Smooth muscle cell of the coronary artery (primary cell): ENCODE measurements at places on chromosomes 7 and 10. TPM values are rescaled to one million over a fixed set of nuclear protein-coding genes. Genes with fewer than 3 reads are reported as not detected.

The IGFBP1 gene
- not detected in 2 replicates for total RNA-seq

The SFRP4 gene
- 65.8 and 137 TPM in 2 replicates for total RNA-seq

The NRG3 gene
- total RNA-seq = 0.15 TPM in 1 of 2 replicates, not detected in the other

The USP6NL gene
- total RNA-seq = 6.1 and 8.7 TPM in 2 replicates

The RBM20 gene
- total RNA-seq = under 0.01 and 0.45 TPM in 2 replicates

The CPA1 gene
- 0.15 and 0.35 TPM in 2 replicates for total RNA-seq

The CALHM2 gene
- 19.0 and 27.1 TPM in 2 replicates for total RNA-seq

The UPK3B gene
- 0.08 TPM in 1 of 2 replicates, not detected in the other for total RNA-seq

The HOXA7 gene
- total RNA-seq = not detected in 2 replicates

The ZNF722 gene
- not detected in 2 replicates for total RNA-seq

The ZNF775 gene
- 5.3 and 8.2 TPM in 2 replicates for total RNA-seq

The ASL gene
- total RNA-seq = 35.6 and 61.6 TPM in 2 replicates

The IL2RA gene
- not detected in 2 replicates for total RNA-seq

The OR9A2 gene
- 0.12 TPM in 1 of 2 replicates, not detected in the other for total RNA-seq

The TUBAL3 gene
- total RNA-seq = not detected in 2 replicates

The MSS51 gene
- total RNA-seq = 0.60 and 1.8 TPM in 2 replicates

The OR6B1 gene
- not detected in 2 replicates for total RNA-seq

The ANKRD22 gene
- total RNA-seq = not detected in 2 replicates

The IQUB gene
- total RNA-seq = 0.30 and 0.35 TPM in 2 replicates

The ARL3 gene
- total RNA-seq = 6.2 and 9.1 TPM in 2 replicates

The UCN3 gene
- not detected in 2 replicates for total RNA-seq

The SDK1 gene
- under 0.01 and 1.8 TPM in 2 replicates for total RNA-seq

The SSC4D gene
- total RNA-seq = 0.68 TPM in 1 of 2 replicates, not detected in the other

The GNGT1 gene
- not detected in 2 replicates for total RNA-seq

The VGF gene
- total RNA-seq = not detected in 2 replicates

The AKR1C8 gene
- total RNA-seq = not detected in 2 replicates

The NPTX2 gene
- 0.15 and 6.0 TPM in 2 replicates for total RNA-seq

The NXPH1 gene
- not detected in 2 replicates for total RNA-seq

The BUD31 gene
- total RNA-seq = 109 and 191 TPM in 2 replicates

The ASB10 gene
- total RNA-seq = not detected in 2 replicates

The AP5Z1 gene
- total RNA-seq = 14.5 and 22.6 TPM in 2 replicates
